Skeletal muscle cell (primary cell): ENCODE measurements at places on chromosomes 16 and 17.

- peak; percentile 83 for DNase-seq
Observed at GRCh38 chr16:3364774-3365427, 9.2 kb downstream of the OR2C1 start.

DNA sequence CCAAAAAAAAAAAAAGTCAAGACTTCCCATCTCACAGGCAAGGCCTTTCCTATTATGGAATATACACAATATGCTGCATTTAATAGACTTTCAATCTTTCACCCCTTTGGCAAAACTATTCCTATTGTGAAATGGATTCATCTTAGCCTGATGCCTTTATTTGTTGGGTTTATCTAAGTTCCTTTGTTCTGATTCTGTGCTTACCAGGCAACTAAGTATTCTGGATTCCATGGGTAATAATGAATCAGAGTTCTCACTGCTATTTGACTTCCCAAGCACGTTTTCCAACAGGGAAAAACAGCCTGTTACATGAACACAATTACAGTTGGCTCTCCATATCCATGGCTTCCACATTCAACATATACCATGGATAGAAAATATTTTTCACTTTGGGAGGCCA lies 135.5 kb downstream of the MYO1D start:
- no peak for DNase-seq

DNA sequence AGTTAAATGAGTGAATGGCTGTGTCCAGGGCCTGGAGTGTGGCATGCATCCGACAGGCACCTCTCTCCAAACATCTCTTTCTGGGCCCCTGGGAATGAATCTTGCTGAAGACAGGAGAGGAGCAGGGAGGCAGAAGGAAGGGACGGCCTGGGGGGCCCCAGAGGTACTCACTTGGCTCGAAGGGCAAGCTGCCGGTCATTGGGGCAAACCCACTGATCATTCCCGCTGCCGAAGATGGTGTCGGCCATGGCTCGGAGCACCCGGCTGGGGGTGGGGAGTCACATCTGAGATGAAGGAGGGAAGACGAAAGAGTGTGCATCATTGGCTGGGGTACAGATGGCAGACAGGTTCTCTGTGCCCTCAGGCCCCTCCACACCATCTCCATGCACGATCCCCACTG lies 25.3 kb downstream of the RPH3AL start:
- no peak for DNase-seq

- no peak for DNase-seq
Observed at GRCh38 chr16:88561485-88562359, 8.5 kb upstream of the ZC3H18 start.

- no peak for DNase-seq
Observed at GRCh38 chr16:67942200-67942509, 1.8 kb downstream of the LCAT start.

DNA sequence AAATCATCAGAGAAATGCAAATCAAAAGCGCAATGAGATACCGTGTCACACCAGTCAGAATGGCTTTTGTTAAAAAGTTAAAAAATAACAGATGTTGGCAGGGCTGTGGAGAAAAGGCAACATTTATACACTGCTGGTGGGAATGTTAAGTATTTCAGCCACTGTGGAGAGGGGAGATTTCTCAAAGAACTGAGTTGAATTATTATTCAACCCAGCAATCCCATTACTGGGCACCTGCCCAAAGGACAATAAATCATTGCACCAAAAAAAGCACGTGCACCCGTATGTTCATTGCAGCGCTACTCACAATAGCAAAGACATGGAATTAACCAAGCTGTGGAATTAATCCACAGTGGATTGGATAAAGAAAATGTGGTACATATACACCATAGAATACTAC lies 204.7 kb downstream of the HS3ST4 start:
- no peak for DNase-seq

DNA sequence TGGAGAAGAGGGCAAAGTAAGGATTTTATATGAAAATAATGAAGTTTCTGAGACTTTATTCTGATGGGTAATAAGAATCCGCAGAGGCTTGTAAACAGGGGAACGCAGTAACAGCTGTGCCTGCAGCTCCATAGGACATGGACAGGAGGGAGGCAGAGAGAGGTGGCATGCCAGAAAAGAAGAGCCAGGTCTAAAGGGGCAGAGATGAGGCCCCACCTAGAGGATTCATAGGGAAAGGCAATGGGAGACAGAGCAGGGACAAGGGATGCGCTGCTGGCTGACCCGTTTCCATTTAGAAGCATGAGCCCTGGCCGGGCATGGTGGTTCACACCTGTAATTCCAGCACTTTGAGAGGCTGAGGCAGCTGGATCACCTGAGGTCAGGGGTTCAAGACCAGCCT lies 340.3 kb upstream of the CDH5 start:
- DNase-seq: no peak

DNA sequence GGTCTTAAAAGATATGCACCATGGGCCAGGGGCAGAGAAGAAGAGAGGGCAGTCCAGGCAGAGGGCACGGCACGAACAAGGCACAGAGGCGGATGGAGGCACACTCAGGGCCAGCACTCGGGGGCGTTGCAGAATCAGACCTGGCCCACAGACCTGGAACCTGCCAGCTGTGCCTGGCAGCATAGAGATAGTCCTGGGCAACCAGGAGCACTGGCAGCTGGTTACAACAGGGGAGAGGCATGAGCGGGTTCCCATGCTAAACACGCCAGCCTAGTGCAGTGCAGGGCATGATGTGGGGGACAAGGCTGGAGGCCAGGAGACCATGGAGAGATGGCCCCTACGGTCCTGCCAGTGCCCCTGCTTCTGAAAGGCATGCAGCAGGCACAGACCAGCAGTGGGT lies 56.9 kb upstream of the RBFOX3 start:
- DNase-seq: no peak

GRCh38 chr17:30308406-30308805 lies 16.7 kb upstream of the BLMH start:
- DNase-seq: no peak

- no peak for DNase-seq
Observed at GRCh38 chr17:46771561-46772474, 46.7 kb downstream of the WNT3 start.

DNA sequence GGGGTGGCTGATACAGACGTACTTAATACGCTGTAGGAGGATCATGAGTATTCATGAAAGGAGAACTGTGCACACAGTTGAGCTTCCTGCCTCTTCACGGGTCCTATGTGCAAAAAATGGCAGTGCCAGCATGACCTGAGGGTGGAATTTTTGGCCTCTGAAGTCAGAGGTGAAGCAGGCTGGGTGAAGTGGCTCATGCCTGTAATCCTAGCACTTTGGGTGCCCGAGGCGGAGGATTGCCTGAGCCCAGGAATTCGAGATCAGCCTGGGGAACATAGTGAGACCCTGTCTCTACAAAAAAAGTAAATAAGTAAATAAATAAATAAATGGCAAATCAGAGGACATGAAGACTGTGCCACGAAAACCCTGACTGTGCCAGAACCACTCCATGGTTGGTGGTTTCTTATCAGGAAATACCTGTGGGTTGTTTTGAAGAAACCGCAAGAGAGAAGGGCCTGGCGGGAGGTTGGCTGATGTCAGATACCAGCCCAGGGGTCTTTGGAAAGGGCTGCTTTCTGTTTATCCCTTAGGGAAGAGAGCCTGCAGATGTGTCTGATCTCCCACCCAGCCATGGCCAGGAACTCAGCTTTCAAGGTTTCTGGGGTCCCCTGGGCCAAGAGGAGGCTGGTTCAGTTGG lies 3.4 kb downstream of the ASPSCR1 start:
- no peak for DNase-seq

DNA sequence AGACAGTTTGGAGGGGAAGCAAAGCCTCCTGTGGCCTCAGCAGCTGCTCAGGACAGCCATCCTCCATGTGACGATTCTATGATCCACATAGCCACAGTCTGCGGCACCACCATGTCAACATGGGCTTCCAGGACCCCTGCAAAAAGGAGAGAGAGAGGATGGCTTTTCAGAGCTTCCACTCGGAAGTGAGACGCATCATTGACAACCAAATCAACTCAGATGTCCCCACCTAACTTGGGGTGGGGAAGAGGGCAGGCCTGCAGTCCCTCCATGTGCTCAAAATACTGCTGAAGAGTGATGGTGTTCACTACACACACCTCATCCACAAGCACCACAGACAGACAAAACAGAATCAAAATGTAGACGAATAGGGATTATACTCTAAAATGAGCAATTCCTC lies 5.9 kb upstream of the METTL16 start:
- no peak for DNase-seq
